ENCODE measurements at places on chromosomes 12 and 14.

- no peak for DNase-seq
Observed at GRCh38 chr12:120706029-120706428, 4.2 kb upstream of the UNC119B start.

- no peak for DNase-seq
Observed at GRCh38 chr14:54532111-54533012, 22.7 kb downstream of the CGRRF1 start.

DNA sequence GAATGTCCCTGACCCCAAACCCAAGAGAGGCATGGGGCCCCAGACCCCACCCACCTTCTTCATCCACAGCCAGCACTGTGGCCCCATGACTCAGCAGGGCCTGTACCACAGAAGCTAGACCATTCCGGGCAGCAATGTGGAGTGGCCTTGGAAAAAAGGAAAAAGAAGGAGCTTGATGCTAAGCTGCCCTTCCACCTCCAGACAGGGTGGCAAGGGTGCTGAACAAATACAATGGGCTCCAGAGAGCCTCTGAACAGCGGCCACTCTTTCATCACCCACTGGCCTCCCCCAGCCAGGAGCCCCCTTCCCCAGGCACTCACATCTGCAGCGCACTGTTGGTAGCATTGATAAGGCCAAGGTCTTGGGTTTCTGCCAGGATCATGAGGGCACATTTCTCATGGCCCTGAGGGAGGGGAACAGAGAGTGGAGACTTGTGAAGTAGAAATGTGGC is 13.9 kb downstream of the SLC39A5 start:
- no peak for DNase-seq

DNA sequence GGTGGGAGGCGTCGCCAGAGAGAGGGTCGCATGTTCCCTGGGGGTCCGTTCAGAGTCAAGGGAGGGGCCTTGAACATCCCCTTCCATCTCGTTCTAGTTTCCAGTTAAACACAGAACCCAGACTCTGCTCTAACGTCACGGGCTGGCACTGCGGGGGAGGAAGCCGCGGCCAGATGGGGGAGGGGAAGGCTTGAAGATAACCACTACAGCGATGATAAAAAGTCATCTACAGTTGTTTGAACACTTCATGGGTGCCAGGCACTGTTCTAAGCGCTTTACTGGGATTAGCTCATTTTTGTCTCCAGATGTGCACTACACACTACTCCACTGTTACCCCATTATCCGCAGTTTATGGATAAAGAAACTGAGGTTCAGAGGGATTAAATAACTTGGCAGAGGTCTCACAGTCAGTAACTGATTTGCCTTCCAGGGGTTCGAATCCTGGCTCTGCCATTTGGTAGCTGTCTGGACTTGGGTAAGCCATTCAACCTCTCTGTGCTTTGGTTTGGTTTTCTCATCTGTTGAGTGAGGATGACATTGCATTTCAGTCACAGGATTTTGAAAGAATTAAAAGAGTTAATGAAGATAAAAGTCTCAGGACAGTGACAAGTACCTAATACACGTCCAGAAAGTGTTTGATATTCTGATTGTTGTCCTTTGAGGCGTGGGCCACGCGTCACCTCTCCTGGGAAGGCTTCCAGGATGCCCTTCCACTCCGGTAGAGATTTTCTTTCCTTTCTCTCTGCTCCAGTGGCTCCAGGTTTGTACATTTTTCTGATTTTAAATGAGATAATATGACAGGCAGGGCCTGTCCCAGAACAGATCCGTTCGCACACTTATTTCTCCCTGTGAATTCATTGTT is 798 bp upstream of the RASAL1 start:
- DNase-seq, result no peak

DNA sequence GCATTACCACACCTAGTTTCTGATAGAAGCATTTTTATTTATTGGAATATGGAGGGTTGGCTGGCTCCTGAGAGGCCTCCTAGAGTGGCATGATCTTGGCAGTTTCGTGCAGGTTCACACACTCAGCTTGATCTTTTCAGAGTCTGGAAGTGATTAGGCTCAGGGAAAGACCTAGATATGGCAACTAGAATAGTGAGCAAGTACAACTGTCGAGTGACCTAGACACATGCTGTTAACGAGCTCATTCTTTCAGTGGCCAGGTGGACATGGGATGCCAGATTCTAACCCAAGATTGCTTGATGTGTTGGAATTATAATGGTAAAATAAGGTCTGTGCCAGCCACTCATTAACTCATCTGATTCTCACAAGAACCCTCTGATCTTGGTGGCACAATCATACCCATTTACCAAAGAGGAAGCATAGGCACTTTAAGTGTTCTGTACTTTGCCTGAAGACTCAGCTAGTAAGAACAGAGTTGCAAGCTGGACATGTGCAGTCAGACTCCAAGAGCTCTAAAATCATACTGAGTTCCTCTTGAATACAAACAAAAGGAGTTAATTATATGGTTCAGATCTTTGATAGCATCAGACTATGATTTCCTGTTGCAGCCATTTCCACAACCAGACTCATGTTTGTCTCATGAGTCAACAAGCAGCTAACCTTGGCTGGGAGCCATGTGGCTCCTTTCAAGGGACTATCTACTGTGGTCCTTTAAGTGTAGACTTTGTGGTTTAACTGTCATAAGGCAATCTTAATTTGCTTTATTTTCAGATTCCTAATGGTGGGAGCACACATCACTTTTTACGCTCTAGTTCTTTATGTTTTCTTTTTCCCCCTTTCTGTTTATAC is 144.2 kb downstream of the PLEKHA5 start:
- peak; percentile 96 for DNase-seq
